EH (cell line): ENCODE measurements at places on chromosomes 3 and 15.
A peak's percentile ranks its signal among the peaks of the same experiment; 100 is the strongest.

GRCh38 chr15:57686657-57687056 is 19.9 kb upstream of the POLR2M start:
- DNase-seq, result no peak

GRCh38 chr3:104561324-104561723 is 805.4 kb upstream of the ALCAM start:
- DNase-seq, result no peak

- no peak for DNase-seq
These were observed 479.0 kb downstream of the FOXP1 start for GRCh38 chr3:71104556-71104955.

DNA sequence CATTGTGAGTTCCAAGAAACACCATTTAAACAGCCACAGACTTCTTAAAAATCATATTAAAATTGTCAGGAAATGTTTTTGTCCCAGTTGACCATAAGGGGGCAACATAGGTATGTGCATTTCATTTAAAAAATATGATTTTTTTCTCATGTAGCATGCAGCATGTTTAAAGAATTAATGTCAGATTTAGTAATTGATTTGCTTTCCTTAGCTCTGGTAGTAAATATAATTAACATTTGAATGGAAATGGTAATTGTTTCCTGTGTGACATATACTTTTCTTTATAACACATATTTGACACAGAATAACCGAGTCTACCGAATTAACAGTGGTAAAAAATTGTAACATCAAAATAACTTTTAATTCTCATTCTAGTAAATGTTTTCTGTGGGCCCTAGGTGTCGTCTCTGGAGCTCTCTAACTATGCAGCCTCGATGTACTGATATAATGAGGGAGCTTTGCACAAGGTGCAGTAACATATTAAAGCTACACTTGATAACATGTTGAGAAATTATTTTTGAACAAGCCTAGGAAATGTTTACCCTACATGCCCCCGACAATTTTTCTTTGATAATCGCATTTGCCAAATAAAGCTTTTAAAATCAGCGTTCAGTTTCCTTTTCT is 34.9 kb downstream of the NXPE3 start:
- DNase-seq, result peak; percentile 57

DNA sequence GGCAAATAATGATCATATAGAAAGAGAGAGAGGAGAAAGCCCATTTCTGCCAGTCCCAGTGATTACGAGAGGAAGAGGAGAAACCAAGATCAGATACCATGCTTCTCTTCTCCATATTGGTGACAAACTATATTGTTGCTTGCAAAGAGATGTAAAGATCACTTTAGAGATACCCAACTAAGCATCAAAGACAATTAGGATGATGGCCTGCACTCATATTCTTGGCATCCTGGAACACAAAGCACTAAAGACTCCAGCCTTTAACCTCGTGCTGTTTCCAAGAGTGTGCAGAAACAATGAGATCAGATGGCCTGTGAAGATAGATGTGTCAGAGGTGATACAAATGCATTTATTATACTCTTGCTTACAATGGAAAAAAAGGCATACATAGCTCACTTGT is 170.7 kb upstream of the TP63 start:
- no peak for DNase-seq

- DNase-seq, result no peak
These were observed 8.8 kb downstream of the PDCD6IP start for GRCh38 chr3:33807191-33807590.

GRCh38 chr3:126340081-126340511 is 17.1 kb downstream of the KLF15 start:
- DNase-seq, result peak; percentile 3

DNA sequence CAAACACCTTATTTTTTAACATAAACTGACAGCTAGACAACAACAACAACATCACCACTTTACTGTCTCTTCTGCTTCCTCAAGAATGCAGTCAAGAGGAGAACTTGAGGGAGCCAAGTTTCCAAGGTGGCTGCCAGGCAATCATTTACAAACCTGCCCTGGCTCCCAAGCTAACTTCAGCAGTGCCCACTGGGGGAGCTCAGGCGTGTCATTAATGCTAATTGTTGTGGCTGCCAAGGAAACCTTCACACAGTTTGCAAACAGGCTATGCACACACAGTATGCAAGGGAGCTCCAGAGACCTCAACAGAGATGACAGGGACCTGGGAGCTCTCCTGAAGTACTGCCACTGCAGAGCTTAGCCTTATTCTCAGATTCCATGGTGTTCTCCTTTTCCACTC is 2.1 kb downstream of the DZIP1L start:
- DNase-seq, result no peak

DNA sequence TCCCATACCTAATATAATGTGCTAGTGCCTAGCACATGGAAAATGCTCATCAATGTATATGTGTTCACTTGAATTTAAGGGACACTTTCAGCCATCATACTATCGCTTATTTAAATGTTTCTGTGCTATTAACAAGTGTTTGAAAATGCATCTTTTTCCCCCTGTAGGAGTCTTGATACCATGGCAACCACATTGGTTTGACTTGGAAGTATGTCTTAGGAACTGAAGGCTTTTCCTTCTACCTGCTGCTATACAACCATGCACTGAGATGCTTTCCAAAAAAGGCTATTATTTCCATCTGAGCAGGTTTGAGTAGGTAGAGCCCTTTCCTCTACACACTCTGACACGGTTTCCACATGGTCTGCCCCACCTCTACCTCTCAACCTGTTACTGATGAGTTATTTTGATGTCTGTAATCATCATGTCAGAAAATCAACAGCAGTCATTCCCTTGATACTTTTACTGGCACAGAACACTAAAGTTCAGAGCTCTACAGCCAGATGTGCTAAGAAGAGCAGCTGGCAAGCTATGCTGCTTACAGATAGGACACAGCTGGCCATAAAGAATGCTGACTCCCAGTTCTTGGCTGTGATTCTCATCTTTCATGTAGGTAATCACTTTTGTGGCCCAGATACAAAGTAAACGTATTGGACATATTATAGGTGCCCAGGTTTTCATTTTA is 59.3 kb downstream of the RYR3 start:
- DNase-seq, result no peak

GRCh38 chr15:97140216-97140615 is 809.7 kb downstream of the NR2F2 start:
- no peak for DNase-seq

DNA sequence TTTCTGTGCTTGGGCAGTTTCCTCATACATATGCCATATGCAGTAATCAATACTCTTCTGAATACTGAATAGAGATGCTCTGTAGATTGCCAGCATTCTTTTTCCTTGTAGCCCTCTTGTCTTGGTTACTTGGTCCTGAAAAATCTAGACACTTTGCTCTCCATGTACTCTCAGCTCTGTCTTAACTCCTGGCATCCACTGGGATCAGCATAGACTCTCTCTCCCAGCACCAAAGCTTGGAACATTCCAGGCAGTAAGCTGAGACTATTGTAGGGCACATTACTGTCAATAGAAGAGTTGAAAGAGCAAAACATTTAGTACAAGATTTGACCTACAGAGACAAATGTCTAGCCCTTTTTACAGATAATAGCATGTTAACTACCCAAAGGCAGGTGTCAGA is 1100.3 kb downstream of the TBL1XR1 start:
- no peak for DNase-seq

- peak; percentile 33 for DNase-seq
These were observed 226.3 kb upstream of the MRPL3 start for GRCh38 chr3:131728898-131729642.

DNA sequence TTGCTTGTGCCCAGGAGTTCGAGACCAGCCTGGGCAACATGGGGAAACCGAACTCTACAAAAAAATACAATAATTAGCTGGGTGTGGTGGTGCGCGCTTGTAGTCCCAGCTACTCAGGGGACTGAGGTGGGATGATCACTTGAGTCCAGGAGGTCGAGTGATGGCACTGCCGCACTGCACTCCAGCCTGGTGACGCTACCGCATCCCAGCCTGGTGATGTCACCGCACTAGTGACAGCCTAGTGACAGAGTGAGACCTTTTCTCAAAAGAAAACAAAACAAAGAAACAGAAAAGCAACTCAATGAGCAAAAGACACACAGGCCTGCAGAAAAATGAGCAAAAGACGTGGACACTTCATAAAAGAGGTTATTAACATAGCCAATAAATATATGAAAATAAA is 19.9 kb upstream of the SYNM start:
- DNase-seq, result no peak

GRCh38 chr3:41178576-41178975 is 20.7 kb upstream of the CTNNB1 start:
- DNase-seq, result peak; percentile 4

GRCh38 chr3:99940350-99940749 is 122.7 kb downstream of the CMSS1 start:
- DNase-seq, result no peak

DNA sequence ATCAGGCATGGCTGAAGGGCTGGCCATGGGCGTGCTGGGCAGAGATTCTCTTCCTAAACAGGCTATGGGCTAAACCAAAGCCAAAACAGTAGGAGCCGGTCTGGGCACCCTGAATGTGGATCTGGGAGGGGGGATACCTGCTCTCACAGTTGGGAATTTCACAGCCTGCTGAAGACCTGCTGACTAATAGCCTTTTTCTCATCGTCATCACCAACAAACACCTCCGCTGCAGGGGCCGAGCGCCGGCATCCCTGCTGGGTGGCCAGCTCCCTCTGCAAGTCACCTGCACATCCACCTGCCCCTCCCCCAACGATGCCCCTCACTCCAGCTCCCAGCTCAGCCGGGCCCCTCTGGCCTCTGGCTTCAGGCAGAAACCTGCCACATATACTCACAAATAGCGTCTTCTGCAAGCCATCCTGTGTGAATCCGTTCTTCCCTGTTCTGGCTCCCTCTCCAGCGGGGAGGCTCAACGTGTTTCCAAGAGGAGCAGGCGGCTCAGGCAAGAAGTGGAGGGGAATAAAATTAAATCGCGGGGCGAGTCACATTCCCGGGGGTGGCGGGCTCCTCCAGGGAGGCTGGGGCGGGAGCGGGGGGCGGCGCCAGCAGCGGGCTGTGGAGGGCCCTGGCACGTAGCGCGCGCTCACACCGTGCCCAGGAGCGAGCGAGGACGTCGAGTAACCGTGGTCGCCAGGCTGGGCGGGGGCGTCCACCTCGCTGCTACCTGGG is 466 bp downstream of the IQSEC1 start:
- DNase-seq, result no peak

DNA sequence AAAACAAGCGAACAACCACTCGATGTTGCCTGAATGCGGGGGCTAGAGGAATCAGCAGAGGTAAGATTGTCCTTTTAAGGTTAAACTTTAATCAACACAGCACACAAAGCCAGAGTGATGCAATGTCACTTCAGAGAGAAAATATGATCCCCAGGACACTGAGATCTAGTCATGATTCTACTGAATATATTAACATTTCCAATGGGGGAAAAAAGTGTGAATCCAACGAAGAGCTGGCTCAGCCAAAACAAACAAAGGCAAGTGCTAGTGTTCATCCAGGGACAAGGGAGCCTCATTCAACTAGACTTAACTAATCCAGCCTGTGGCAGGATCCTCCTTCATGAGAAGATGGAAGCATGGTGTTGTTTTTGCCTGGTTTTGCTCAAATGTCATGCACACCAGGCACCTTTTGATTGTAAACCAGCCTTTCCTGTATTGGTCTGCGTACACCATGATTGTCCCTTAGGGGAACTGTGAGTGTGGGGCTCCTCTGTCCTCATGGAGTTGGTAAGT is 35.8 kb downstream of the SCG5 start:
- no peak for DNase-seq

GRCh38 chr15:54719325-54719724 is 477.4 kb downstream of the RSL24D1 start:
- DNase-seq, result no peak

- peak; percentile 48 for DNase-seq
These were observed 660 bp downstream of the NECTIN3 start for GRCh38 chr3:111072031-111072921.

GRCh38 chr3:108106031-108106430 is 15.2 kb upstream of the CD47 start:
- DNase-seq, result peak; percentile 71

DNA sequence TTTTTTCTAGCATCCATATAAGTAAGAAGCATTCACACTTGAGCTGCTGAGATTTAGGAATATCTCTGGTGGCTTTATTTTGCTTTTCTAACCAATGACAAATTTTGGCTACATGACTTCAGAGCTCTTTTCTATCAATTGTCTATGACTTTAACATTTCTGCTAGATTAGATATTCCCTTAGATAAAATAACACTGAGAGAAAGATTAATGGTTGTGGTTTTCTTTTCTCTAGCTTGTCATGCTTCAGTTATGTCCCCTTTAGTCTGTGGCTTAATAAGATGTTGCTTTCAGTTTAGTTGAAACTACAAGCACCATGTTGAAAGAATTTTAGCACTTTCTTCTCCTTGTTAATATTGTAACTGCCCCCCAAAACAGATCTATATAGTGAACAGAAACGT is 665.6 kb upstream of the CCDC54 start:
- peak; percentile 82 for DNase-seq

DNA sequence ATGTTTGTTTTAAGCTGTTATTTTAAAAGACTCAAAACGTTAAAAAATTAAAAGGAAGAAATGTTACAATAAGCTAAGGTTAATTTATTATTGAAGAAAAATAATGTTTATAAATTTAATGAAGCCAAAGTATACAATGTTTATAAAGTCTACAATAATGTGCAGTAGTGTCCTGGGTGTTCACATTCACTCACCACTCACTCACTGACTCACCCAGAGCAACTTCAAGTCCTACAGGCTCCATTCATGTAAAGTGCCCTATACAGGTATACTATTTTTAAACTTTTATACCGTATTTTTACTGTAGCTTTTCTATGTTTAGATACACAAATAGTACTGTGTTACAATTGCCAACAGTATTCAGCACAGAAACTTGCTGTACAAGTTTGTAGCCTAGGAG is 55.2 kb downstream of the COL8A1 start:
- DNase-seq, result no peak

- DNase-seq, result no peak
These were observed 31.3 kb downstream of the SUSD5 start for GRCh38 chr3:33187368-33187634.

- peak; percentile 71 for DNase-seq
These were observed 17.5 kb downstream of the SHC4 start for GRCh38 chr15:48946074-48946839.

- DNase-seq, result no peak
These were observed 67.7 kb downstream of the ARHGEF26 start for GRCh38 chr3:154188846-154189245.
